Activated CD4-positive, alpha-beta memory T cell treated with anti-CD3 and anti-CD28 coated beads for 36 hours (primary cell): ENCODE measurements at places on chromosomes 13 and 19. TPM values are rescaled to one million over a fixed set of nuclear protein-coding genes. Genes with fewer than 3 reads are reported as not detected.

- H3K36me3 ChIP-seq, result no peaks in the 10 kb centered on the region
- no peak overlapping the region for H3K4me3 ChIP-seq
- no peak overlapping the region for H3K27ac ChIP-seq
- no peaks in the 10 kb centered on the region for H3K4me1 ChIP-seq
- DNase-seq, result no peak
Measured at GRCh38 chr13:106212386-106213010, 323.0 kb downstream of the EFNB2 start.

DNA sequence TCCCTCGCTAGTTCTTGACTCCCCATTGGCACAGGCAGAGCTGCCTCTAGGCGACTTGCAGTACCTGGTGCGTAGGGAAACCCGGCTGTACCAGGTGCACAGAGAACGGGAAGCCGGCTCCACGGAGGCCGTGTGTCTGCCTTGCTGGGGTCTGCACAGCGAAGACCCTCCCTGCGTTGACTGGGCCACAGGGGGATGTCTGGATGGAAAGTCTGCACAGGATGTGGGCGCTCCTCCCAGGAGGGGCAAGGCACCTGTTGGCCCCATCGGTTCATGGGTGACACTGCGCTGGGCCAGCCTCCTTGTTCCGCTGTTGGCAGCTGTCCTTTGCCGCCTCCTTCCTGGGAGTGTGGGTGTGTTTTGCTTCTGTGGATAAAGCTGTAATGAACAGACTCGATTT, 138.3 kb downstream of the TEX29 start:
- DNase-seq, result no peak
- no peak overlapping the region for H3K27ac ChIP-seq
- H3K4me3 ChIP-seq, result no peak overlapping the region
- no peaks in the 10 kb centered on the region for H3K36me3 ChIP-seq

DNA sequence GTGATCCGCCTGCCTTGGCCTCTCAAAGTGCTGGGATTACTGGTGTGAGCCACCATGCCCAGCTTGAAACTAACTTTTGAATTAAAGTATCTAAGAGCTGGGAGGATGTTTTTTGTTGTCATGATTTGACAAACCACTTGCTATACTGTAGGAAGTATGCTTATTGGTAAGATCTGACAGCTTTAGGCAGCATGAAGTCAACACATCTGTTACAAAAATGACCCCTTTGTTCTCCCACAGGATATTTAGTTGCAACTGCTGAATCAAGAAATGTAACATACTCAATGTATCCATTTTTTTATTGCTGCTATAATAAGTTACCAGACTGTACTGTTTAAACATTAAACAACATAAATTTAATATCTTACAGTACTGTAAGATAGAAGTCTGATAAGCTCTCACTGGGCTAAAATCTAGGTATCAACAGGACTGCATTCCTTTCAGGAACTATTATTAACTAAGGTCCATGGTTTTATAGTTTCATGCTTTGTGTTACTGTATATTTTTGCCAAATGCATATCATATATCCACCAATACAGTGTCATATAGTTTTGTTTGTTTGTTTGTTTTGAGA, 22.8 kb upstream of the LRP3 start:
- DNase-seq, result no peak
- H3K27ac ChIP-seq, result no peak overlapping the region
- H3K4me3 ChIP-seq, result no peak overlapping the region
- H3K36me3 ChIP-seq, result peaks cover 7% of the 10 kb centered on the region

DNA sequence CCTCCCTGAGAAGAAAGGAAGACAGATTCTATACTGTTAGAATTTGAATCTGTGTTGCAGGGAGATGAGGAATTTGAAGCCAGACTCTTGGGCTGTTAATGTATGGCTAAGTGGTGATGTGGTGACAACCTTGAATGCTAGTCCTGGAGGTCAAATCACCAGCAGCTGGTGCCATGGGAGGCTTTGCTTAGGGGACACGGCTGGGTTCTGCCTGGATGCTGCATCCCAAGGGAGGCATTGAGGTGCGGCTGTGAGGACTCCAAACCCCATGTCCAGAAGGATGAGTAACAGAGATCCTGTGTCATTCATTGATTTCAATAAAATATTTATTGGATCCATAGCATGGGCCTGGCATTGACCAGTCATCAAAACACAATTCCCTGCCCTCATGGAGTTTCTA, 42.3 kb downstream of the RFX2 start:
- H3K4me1 ChIP-seq, result peaks cover 28% of the 10 kb centered on the region
- H3K27me3 ChIP-seq, result peaks cover 1% of the 10 kb centered on the region
- no peaks in the 10 kb centered on the region for H3K36me3 ChIP-seq

- peak overlapping the region; percentile 96 for H3K27ac ChIP-seq
- peaks cover 36% of the 10 kb centered on the region for H3K36me3 ChIP-seq
- H3K4me3 ChIP-seq, result peak overlapping the region; percentile 95
- no peak for DNase-seq
- no peaks in the 10 kb centered on the region for H3K27me3 ChIP-seq
Measured at GRCh38 chr19:10333758-10334587, 644 bp upstream of the RAVER1 start.

The RDH8 gene
- not detected for total RNA-seq

The SIGLEC9 gene
- total RNA-seq, result 1.4 TPM

DNA sequence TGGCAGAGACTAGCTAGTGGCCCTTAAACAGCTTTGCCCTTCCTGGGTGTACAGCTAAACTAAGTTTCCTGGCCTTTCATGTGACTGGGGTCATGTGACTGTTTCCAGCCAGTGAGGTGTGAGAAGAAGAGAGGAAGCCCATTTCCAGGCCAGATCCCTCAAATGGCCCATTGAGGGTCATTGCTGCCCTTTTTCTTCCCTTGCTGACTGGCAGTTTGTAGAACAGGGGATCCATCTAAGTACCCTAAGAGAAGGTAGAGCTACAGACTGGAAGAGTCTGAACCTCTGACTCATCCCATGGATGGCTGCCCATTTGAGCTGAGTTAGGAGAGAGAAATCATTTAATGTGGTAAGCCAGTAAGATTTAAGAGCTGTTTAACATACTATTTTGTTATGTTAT, 2.8 kb downstream of the SWSAP1 start:
- H3K4me1 ChIP-seq, result peaks cover 42% of the 10 kb centered on the region
- H3K4me3 ChIP-seq, result peak overlapping the region; percentile 45
- peaks cover 5% of the 10 kb centered on the region for H3K27me3 ChIP-seq
- H3K27ac ChIP-seq, result peak overlapping the region; percentile 93
- DNase-seq, result peak; percentile 41
- peaks cover 21% of the 10 kb centered on the region for H3K36me3 ChIP-seq

The FFAR2 gene
- not detected for total RNA-seq

DNA sequence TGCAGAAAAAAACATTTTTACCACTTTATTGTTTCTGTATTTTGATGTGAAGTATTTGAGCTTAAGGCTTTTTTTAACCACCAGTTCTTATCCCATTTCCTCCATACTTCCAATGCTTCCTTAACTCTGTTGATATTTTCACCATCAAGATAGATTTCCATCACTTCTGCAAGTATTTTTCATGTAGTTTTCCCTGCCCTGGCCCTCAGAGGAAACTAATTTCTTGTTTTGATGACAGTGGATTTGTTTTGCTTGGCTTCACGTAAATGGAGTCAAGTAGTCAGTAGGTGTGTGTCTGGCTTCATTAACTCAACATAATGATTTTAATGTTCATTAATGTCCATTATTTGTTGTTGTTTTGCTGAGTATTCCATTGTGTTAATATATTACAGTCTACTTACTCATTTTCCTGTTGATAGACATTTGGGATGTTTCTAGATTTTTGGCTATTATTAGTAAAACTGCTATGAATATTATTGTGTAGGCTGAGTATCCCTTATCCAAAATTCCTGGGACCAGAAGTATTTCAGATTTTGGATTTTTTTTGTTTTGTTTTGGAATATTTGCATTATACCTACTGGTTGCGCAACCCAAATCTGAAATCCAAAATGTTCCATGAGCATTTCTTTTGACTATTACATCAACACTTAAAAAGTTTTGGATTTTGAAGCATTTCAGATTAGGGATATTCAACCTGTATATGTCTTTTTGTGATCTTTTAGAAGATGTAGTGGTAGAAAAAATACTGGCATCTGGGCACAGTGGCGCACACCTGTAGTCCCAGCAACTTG, 23.3 kb downstream of the ZNF582 start:
- H3K27me3 ChIP-seq, result peaks cover 21% of the 10 kb centered on the region
- H3K36me3 ChIP-seq, result peaks cover 63% of the 10 kb centered on the region
- no peak overlapping the region for H3K4me3 ChIP-seq
- H3K27ac ChIP-seq, result no peak overlapping the region

- H3K36me3 ChIP-seq, result peaks cover 3% of the 10 kb centered on the region
- no peak for DNase-seq
- no peaks in the 10 kb centered on the region for H3K27me3 ChIP-seq
Measured at GRCh38 chr19:39934584-39935363, at the start of gene FCGBP. TSS of gene FCGBP (minus strand) at chr19:39934634.

The VSTM2B gene
- not detected for total RNA-seq

GRCh38 chr19:30135093-30135757, 193.2 kb downstream of the URI1 start:
- H3K4me3 ChIP-seq, result no peak overlapping the region
- no peaks in the 10 kb centered on the region for H3K4me1 ChIP-seq
- H3K27me3 ChIP-seq, result peaks cover 1% of the 10 kb centered on the region
- no peaks in the 10 kb centered on the region for H3K36me3 ChIP-seq
- H3K27ac ChIP-seq, result no peak overlapping the region

The CD37 gene
- 181 TPM for total RNA-seq

- H3K4me3 ChIP-seq, result no peak overlapping the region
- no peak for DNase-seq
- no peaks in the 10 kb centered on the region for H3K27me3 ChIP-seq
- H3K27ac ChIP-seq, result no peak overlapping the region
- H3K36me3 ChIP-seq, result peaks cover 1% of the 10 kb centered on the region
- H3K4me1 ChIP-seq, result peaks cover 65% of the 10 kb centered on the region
Measured at GRCh38 chr19:38691938-38692457, 44.5 kb downstream of the ACTN4 start.
